ENCODE measurements at places on chromosomes 5 and 9.

- no peak for DNase-seq
Observed at GRCh38 chr5:65760504-65761275, 38.7 kb downstream of the NLN start.

GRCh38 chr5:177086654-177087397 is at the start of gene FGFR4:
FGFR4 (plus strand) TSS chr5:177086915; CDS start chr5:177089603, 2,688 bp downstream.
- DNase-seq: peak; percentile 57

GRCh38 chr9:113781896-113782295 is 94.2 kb upstream of the ZNF618 start:
- DNase-seq: no peak

GRCh38 chr5:144060598-144060997 is 109.9 kb downstream of the YIPF5 start:
- DNase-seq: no peak

GRCh38 chr9:124768750-124769548 is 2.2 kb downstream of the NR6A1 start:
- no peak for DNase-seq

- no peak for DNase-seq
Observed at GRCh38 chr5:156826150-156826549, 23.9 kb upstream of the PPP1R2B start.
